ENCODE measurements at places on chromosomes 3 and 15.
A peak's percentile ranks its signal among the peaks of the same experiment; 100 is the strongest.

GRCh38 chr3:131778526-131778925, 256.3 kb downstream of the CPNE4 start:
- DNase-seq, result no peak

DNA sequence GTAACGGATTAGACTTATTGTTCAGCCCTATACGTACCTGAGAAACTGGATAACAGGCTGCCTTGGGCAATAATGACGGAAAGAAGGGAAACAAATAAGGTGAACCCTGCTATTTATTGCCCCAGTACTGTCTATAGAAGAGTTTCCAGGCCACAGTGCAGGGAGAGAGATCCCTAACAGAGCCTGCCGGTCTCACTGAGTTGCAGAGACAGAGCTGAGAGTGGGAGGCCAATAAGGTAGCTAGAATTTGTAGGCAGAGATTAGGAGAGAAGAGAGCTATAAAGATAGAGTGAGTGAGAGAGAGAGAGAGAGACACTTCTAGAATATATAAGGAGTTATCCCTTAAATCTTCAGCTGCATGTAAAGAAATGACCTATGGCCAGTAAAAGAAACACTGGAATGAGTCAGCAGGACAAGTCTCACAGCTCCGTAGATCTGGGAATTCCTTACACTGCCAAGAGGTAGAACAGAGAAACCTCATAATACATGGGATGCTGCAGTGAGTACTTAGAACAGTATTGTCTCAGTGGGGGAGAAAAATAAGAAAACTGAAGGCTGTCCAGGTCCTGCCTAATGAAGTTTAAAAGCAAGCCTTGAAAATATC, 51.8 kb downstream of the ST3GAL6 start:
- DNase-seq, result no peak

DNA sequence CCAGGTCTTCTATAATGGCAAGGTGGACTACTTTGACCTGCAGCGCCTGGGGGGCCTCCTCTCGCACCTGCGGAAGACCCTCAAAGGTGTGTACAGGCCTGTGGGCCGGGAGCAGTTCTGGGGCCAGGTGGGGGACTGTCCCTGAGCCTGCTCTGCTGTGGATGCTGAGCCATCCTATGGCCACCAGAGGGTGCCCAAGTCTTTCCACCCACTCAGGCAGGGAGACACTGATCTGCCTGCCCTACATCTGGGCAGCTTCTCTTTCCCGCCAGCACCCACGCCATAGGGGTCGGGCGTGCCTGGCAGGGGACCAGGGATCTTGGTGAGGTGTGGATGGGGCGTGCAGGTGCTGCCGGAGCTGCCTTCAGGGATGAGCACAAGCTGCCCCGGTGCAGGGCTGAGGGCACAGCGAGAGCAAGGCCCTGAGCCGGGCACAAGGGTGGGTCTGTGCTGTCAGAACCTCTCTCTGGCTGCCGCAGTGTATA, 14.1 kb downstream of the RNF123 start:
- no peak for DNase-seq

DNA sequence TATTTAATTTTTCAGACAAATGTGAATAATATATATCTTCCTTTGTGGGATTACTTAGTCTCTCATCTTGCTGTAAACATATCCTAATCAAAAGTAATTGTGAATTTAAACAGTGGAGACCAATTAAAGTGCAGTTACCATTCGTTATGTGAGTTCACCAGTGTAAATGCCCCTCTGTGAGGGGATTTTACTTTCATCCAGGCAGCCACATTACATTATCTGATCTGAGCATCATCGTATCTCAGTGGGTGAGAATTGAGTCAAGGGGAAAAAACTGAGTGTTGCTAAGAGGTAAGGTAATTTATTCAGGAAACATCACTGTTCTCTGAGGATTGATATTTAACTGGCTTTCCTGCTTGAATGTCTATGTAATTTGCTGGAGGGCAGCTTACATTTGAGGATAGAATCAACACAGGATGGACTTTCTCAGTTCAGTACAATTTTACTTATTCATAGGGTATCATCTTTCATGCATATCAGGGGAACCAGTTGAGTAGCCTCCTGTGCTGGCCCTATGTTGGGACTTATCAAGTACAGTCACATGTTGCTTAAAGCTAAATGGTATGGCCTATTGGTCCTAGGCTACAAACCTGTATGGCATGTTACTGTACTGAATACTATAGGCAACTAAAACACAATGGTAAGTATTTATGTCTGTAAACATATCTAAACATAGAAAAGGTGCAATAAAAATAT, 219.7 kb downstream of the CD47 start:
- no peak for DNase-seq

DNA sequence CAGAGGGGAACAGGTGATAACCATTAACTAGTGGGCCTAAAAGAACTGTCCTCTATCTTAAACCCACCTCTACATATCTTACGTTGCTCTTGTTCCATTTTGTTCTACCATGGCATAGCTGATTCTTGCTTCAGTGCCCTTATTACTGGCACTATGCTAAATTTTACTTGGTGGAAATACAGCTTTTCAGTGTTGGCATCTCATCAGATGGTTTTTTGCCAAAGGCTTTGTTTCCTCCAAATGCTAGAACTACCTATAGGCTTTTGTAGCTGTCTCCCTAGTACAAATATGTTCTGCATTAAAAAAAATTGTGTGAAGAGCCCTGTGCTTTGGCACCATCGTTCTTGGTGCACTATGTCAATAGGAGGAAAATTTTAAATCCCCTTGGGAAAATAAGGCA, 145.0 kb upstream of the ZBTB20 start:
- DNase-seq, result no peak

DNA sequence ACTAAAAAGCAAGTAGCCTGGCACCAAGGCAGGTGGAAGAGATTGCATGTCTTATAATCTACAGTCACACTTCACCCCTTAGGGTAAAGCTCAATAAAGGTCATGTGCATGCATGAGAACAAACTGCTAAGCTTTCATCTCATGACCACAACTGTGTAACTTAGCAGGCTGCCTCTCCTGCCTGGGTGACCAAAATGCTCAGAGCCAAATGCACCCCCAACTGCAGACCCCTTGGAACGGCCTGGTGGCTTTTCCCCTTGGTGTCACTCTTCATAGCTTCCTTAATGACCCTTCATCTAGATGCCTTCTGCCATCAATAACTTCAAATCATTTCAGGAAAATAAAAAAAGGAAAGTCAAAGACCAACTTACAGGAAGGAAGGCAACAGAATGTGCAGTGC, 88.1 kb downstream of the ADAMTS17 start:
- no peak for DNase-seq

DNA sequence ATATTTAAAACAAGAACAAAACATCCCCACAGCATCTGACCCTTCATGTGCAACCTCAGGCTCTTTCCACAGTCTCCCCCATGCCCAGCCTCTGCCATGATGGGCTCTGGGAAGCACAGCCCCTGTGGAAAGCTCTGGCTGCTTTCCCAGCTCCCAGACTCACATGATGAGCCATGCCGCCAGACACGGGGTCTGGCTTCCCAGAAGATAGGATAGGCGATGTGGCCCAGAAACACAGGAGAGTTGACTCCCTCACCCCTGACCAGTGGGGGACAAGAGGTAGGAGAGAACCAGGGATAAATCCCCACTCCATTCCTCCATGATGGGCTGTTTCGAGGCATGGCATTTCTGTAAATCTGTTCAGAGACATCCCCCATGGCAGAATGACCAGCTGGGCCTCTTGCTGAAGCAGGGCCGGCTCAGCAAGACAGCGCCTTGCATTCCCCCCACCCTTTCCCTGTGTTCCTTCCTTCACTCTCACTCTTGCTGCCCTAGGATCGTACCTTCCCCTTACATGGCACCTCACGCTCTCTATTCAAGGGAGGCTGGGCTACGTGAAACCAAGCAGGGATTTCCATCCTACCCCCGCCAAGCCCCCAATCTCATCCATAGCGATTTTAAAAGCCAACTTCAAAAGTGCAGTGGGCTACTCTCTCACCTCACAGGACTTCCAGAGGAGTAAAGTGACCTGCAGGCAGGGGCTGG, 192.4 kb downstream of the ABHD5 start:
- no peak for DNase-seq

- DNase-seq, result no peak
Observed at GRCh38 chr15:58545307-58546065, 113.7 kb downstream of the LIPC start.

DNA sequence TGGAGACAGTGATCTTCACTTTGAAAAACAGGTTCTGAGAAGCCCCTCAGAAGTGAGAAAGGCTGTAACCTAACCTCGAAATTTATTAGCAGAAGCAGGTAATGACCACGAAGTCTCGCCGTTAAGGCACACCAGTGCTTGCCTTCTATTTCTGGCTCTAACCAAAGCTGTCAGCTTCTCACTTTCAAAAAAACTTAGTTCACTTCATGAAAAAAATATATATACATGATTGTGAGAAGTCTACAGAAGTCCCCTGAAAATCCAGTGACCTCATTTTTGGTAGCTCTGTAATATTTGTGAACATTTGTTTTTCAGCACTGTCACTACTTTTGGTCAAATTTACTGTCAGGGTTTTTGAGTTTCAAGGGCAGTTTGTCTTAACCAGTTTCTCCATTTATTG, 19.1 kb upstream of the AKAP13 start:
- DNase-seq, result no peak

GRCh38 chr15:79981831-79982455, 10.9 kb upstream of the BCL2A1 start:
- no peak for DNase-seq

- DNase-seq, result no peak
Observed at GRCh38 chr3:71581457-71582035, 2.0 kb downstream of the FOXP1 start.

GRCh38 chr15:64247906-64248541, 85.2 kb upstream of the PPIB start:
- peak; percentile 90 for DNase-seq

DNA sequence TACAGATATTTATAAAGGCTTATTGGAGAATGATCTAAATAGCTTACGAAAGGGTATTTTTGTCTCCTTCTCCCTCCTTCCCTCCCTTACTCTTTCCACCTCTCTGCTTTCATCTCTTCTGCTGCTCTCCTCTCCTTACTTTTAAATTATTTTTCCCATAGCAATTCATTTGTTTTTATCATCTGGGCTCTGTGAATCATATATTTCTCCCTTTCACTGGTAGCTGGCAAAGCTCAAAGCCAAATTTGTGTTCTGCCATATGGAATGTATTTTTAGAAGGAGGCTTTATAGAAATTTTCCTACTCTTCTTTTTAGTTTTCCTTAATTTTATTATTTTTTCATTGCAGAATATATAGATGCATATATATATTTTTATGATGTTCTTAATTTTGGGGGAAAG, 385.8 kb downstream of the C3orf38 start:
- DNase-seq, result no peak

- DNase-seq, result no peak
Observed at GRCh38 chr3:129689036-129689435, 82.6 kb upstream of the PLXND1 start.

- no peak for DNase-seq
Observed at GRCh38 chr3:21944251-21944650, 193.2 kb upstream of the ZNF385D start.

DNA sequence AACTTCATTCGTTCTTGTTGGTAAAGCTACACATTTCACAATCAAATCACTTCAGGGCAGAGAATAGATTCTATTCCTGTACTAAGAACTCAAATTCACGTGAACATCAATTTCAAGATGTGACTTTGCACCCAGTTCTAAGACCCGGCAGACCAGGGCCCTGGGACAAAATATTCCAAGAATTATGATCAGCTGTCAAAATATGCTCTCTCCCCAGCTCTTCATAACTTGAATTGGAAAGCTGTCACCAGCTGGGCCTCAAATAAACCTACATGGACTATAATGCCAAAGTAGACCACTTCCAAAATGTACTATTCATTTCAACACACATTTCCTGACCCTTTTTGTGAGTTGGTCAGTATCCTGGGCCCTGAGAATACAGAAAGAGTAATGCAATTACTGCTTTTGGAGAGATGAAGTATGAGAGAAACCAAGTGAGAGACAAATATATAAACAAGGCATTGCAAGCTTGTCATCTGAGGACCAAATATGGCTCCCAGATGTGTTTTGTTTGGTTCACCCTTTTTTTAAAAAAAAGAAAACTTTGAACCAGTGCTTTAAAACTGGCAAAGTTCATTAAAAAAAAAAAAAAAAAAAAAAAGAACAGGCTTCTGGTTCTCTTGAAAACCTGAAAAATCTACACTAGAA, 14.9 kb downstream of the MAGI1 start:
- no peak for DNase-seq

DNA sequence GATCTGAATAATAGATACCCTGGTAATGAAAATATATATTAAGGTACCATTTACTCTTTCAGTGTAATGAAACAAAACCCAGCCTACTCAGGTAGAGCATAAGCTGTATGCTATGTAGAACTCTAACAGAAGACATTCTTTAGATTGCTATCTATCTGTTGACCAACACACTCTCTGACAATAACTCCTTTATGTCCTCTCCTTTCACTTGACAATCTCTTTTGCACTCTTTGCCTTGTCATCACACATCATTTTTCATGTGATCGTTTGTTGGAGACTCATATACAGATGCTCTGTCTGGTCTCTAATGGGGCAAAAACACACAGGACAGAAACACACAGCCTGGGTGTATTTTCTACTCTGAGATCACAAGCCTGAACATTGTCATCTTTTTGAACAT, 35.4 kb upstream of the SUCLG2 start:
- DNase-seq, result no peak

- no peak for DNase-seq
Observed at GRCh38 chr15:95975212-95975611, 355.3 kb upstream of the NR2F2 start.

DNA sequence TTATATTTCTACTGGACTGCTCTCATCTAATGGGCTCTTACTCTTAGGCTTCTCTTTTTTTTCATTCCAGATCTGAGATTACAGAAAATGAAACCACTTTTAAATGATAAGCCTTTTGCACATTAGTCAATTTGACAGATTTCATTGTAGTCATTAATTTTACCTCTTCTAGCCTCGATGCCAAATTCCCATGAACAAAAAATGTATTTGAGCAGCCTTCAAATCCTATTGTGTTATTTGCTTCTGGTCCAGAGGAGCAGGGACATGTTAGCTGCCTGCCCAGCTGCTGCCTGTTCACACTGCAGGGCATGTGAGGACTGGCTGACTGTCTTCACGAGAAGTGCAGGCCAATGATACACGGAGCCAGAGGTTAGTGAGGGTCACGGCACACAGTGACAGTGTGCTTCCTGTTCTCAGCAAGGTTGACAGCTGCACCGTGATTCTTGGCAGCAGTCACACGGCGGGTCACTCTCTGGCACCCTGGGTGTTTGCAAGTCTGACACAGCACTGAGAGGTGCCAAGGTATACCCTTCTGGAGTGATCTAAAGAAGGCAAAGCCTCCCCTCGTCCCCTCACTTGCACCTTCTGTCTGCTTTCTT, 40.8 kb downstream of the KAT2B start:
- peak; percentile 57 for DNase-seq

GRCh38 chr3:105931500-105931899, 62.7 kb upstream of the CBLB start:
- DNase-seq, result no peak

- no peak for DNase-seq
Observed at GRCh38 chr3:193728429-193729087, 135.6 kb downstream of the OPA1 start.

Measured in pulmonary artery endothelial cell (primary cell).